ENCODE measurements at places on chromosomes 2 and 18.

GRCh38 chr2:174634130-174635014, 36.8 kb upstream of the WIPF1 start:
- peak; percentile 69 for DNase-seq

- DNase-seq = no peak
Observed at GRCh38 chr2:207926133-207926988, 99.0 kb downstream of the PLEKHM3 start.

DNA sequence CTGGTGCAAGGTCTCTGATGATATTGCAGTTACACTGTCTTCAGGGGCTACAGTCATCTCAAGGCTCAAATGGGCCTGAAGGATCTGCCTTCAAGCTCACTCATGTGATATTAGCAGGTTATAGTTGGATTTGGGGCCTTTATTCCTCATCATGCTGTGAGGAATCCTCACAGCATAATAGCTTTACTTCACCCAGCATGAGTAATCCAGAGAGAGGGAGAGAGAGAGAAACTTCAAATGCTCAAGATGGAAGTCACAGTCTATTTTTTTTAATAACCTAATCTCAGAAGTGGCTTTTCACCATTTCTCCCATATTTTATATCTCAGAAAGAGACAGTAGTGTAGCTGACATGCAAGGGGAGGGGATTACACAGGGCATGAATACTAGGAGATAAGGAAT, 658.7 kb downstream of the EPHA4 start:
- DNase-seq = no peak

GRCh38 chr2:241443486-241444223, 64.7 kb downstream of the STK25 start:
- DNase-seq = peak; percentile 95

- DNase-seq = no peak
Observed at GRCh38 chr2:119184512-119184911, 26.0 kb upstream of the C1QL2 start.

DNA sequence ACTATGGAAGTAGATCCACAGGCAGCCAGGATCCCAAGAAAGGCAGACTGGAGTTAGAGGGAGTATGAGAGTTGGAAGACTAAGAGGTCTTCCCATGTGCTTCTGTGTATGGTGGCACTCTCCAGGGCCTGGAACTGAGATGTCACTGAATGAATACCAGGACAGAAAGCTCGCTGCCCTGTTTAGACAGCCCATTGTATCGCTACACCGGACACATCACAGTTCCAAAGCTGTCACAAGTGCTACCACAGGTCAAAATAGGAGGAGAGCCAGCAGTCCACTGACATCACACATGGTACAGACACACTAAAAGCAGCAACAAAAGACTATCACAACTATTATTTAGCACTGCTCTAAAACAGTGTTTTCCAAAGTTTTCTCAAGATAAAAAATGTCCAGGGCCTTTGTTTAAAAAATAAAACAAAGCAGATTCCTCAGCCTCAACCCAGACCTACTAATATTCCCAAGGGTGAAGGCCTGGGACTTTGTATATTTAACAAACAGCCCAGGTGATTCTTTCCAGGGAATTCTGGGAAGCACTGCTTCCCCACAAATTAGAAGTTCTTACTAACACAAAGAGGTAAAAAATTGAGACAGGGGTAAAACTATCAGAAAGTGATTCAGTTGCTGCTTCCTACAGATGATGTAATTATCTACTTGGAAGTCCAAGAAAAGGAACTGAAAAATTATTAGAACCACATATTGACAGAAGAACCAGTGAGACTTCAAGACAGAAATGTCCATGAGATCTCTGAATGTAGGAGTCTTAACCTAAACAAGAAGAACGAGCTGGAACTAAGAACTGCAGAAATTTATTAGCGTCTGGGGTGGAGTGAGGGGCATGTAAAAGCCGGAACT, 116.0 kb downstream of the DTNB start:
- DNase-seq = no peak

- DNase-seq = no peak
Observed at GRCh38 chr2:20137131-20137571, 85.7 kb upstream of the LAPTM4A start.

GRCh38 chr2:189466656-189467055, 25.4 kb downstream of the WDR75 start:
- no peak for DNase-seq

DNA sequence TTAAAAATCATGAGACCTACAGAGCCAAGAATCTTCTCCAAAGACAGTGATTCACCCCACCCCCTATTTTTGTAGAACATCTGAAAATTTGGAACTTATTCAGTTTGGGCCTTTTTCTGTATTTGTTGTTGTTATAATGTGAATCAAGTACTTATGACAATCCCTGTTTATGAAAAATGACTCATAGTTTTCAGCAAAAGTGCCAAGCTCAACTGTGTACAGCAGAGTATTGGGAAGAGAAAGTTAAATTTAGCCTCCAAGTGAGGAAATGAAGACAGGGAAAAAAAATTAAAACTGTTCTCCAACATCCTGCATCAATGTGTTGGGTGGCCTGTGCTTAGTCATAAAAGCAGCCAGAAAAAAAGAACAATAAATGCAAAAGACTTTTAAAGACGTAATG, 46.2 kb downstream of the LRATD1 start:
- no peak for DNase-seq

- DNase-seq = no peak
Observed at GRCh38 chr2:240350696-240351087, 84.8 kb upstream of the GPC1 start.

DNA sequence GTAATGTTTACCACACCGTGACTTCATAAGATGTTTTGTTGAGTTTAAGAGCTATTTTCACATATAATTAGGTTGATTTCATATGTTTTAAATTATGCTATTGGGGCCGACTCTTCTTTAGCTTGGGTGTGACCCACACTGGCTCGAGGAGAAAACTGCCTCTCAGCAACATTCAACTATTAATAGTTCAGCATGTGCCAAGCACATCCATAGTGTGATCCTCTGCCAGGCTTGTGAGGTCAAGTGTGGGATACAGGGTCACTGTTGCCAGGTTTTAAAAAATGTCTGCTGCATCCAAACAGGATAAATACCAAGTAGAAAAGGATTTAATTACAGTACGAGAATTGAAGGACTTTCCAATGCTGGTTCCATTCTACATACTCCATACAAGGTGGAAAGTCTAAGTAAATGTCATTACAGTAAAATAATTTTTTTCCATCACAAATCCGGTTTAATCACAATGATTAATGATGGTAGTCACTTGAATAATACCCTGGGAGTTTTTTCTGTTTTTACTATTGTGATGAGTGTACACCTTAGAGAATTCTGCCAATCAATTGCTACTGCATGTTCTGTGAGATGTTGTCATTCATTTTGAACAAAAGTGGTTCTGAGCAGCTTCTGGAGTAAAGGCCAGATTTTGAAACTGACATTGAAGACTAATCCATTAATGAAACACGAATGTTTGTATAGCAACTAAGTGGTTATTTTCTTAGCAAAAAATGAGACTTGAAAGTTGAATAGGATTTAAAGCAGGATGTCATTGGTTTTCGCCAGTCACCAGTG, 84.5 kb downstream of the ABI2 start:
- DNase-seq = no peak

GRCh38 chr2:209872675-209873074, 101.0 kb downstream of the UNC80 start:
- no peak for DNase-seq

- no peak for DNase-seq
Observed at GRCh38 chr2:141341444-141341843, 789.4 kb downstream of the LRP1B start.

DNA sequence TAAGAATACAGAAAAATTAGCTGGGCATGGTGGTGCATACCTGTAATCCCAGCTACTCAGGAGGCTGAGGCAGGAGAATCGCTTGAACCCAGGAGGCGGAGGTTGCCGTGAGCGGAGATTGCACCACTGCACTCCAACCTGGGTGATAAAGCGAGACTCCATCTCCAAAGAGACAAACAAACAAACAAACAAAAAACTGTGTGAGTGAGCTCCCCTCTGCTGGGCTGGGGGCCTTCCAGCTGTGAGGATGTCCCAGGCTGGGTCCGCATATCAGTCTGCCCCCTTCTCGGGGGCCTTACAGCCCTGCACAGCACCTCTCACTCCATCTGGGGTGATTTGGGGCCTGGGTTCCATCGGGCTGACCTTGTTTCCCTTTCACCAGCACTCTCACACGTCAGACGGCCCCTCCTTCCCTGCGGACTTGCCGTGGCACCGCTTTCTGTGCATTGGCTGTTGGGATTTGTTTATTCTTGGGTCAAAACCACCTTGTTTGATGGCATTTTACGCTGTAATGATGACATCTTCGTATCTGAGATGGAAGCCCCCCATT, 2.8 kb upstream of the KLHL30 start:
- no peak for DNase-seq

DNA sequence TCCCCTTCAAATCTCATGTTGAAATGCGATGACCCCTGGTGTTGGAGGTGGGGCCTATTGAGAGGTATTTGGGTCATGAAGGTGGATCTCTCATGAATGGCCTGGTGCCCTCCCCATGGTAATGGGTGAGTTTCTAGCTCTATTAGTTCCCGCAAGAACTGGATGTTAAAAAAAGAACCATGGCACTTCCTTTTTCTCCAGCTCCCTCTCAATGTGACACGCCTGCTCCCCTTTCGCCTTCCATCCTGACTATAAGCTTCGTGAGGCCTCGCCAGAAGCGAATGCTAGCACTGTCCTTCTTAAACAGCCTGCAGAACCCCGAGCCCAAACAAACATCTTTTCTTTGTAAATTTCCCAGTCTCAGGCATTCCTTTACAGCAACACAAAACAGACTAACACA, 303.2 kb upstream of the REV1 start:
- DNase-seq = no peak

GRCh38 chr2:203590496-203590895, 55.4 kb upstream of the RAPH1 start:
- no peak for DNase-seq

- DNase-seq = peak; percentile 41
Observed at GRCh38 chr18:63974991-63975390, 5.1 kb downstream of the SERPINB8 start.

All from activated CD4-positive, alpha-beta T cell treated with anti-CD3 and anti-CD28 coated beads for 36 hours (primary cell).